GM19239 (cell line): ENCODE measurements at places on chromosomes 7 and 10.

GRCh38 chr10:102195296-102195870 lies 30.7 kb upstream of the ELOVL3 start:
- no peak for DNase-seq

GRCh38 chr7:69091521-69091920 lies 506.8 kb upstream of the AUTS2 start:
- DNase-seq, result no peak

DNA sequence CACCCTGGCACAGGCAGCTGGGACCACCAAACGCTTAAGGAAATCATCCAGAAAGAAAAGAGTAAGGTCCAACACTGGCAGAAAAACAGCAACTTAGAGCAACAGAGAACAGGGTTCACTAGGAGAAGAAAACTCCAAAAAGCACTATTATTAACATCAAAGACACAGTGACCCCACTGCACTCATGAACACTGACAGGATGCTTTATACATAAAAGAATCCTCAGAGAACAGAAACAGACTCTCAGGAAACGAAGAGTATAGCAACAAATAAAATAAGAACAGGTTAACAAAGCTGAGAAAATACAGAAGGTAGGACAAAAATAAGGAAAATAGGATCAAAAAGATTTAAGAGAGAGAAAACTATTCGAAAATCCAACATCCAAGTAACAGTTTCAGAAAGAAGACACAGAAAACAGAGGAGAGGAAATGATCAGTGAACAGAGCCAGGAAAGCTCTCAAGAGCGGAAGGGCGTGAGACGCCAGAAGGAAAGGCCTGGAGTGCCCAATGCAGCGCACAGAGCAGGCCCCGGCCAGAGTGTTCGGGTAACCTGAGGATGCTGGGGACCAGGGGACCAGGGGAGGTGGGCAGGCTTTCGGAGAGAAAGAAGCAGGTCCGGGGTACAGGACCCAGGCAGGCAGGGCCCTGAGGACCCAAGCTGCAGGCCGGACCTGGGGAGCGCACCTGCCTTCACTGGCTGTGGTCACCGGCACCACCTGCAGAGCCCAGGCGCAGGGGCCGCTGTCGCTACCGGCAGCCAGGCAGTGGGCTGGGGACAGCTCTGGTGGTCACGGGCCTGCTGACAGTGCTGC lies 258.2 kb downstream of the MAD1L1 start:
- DNase-seq, result no peak

DNA sequence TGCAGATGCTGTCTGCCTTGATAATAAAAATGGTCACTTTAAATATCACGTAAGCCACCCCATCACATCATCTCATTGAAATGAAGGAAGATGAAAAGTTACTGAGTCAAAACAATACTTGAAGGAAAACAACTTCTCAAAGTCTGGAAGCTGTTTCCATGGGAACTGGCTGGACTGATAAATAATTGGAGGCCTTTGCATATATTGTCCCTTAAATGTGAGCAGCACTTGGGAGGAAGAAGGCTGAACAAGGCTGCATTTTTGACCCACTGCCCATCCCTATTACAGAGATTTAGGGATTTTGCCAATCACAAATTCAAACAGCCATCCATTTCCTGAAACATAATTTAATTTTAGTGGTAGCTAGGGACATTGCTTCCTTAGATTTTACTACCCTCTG lies 18.2 kb upstream of the MAGI2 start:
- no peak for DNase-seq

GRCh38 chr7:24896031-24896501 lies 83.9 kb downstream of the OSBPL3 start:
- DNase-seq, result no peak

GRCh38 chr7:11538751-11539299 lies 293.2 kb downstream of the THSD7A start:
- DNase-seq, result no peak

- no peak for DNase-seq
These were observed 152.6 kb upstream of the KLF14 start for GRCh38 chr7:130886438-130887135.

DNA sequence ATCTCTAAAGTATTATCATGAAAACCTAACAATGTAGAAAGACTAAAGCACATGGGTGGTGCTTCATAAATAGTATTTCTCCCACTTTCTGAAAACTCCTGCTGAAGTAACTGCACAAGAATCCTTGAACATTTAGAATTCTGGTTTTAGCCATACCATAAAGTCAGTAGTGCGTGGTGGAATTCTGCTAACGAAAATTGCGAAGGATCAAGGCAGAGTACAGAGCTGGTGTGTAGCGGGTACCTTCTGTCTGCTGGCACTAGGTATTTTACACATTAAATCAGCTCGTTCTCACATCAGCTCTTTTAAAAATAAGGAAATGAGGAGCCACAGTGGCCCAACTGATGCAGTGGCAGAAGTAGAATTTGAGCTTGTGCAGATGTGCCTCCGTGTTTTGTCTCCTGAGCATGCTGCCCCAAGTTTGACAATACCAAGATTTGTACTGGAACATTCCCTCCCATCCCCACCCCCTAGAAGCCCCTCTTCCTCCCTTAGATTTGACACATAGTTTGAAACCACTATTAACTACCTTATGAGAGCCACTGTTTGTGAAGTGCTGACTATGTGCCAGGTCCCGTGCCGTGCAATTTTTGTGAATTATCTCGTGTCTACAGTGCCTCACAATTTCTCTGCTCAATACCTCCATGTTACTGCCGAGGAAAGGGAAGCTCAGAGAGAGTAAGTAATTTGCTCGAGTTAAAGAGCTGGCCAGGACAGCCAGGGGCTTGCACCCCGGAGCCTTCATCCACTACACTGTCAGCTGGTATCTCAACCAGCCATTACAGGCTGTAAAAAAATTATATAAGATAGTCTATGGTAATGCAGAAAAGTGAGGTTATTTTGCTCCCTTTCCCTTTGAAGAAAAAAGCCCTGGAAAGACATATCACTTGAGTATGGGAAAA lies 66.9 kb downstream of the EGFR start:
- DNase-seq, result no peak

GRCh38 chr7:28470344-28470743 lies 58.0 kb downstream of the CREB5 start:
- DNase-seq, result no peak

GRCh38 chr10:32073659-32074058 lies 17.4 kb upstream of the KIF5B start:
- DNase-seq, result no peak
